ENCODE measurements at places on chromosomes 4 and X.

DNA sequence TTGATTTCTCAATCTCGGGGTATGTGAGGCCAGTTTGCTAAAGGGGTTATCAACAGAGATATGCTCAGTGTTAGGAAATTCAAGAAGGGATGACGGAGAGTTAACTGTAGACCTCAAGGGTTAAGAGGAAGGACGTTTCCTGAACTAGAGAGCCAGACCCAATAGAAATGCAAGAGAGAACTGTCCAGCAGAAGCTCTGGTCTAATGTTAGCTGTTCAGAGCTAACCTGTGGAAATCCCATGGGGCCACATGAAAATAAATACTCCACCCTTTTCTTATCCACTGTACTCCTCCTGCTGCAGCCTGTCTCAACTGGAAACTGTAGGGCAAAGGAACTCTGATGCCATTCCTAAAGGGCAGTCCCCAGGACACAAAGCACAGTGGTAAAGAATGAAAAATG lies 274.3 kb downstream of the DMD start:
- DNase-seq, result no peak

DNA sequence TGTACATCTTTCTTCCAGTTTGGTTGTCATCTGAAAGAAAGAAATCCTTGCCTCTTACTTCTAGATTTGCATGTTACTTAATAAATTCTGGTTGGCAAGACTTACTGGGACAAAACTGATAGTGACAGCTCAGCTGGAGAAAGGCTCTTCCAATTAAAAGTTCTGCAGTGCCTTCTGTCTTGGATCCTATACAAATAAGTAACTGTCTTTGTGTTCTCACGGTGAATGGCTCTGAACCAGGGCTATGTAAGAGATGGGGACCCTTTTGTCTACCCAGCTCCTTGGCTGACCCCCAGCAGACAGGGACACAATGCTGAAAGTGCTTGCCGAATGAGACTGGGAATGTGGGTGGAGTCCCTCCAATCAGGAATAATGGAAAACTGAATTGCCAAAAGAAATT lies 89.5 kb downstream of the AASDH start:
- DNase-seq, result no peak

GRCh38 chr4:153488006-153488891 lies 22.1 kb downstream of the TMEM131L start:
- peak; percentile 50 for DNase-seq

DNA sequence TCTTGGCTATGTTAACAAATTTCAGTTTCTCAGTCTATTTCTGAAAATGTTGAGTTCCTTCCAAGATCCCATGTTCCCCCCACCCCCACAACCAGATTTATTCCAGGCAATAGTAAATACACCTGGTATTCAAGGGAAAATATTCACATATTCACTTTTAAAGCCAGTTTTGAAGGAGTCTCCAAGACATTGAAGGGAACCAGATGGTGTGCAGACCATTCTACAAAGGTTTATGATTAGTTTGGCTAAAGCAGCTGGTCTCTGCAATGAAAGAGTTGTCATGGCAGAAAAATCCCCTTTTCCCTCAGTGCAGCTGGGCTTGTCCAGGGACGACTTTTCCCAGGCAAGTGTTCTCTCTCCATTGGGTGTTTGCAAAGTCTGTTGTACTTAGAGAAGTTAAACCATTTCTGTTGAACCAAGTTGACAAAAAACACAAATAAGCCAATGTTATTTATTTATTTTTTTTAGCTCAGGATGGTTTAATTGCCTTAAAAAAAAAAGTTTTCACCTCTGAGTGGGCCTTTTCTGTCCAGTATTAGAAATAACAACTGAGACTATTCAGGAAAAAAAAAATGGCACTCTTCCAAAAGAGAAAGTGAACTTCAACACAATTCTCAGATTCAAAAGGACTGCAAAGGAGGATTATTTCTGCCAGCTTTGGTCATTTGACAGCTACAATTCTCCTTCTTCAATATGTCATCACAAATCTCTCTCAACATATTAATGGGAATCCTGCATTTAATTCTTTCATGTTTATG lies 410.6 kb downstream of the IL1RAPL1 start:
- peak; percentile 23 for DNase-seq

- no peak for DNase-seq
These were observed 148.2 kb downstream of the LDB2 start for GRCh38 chr4:16750216-16750615.

- DNase-seq, result no peak
These were observed 98.8 kb upstream of the DHX15 start for GRCh38 chr4:24683116-24683515.

- no peak for DNase-seq
These were observed 75.3 kb upstream of the TRPC3 start for GRCh38 chr4:122027203-122027602.

- DNase-seq, result peak; percentile 75
These were observed 11.1 kb upstream of the TMEM156 start for GRCh38 chr4:39043058-39043860.

DNA sequence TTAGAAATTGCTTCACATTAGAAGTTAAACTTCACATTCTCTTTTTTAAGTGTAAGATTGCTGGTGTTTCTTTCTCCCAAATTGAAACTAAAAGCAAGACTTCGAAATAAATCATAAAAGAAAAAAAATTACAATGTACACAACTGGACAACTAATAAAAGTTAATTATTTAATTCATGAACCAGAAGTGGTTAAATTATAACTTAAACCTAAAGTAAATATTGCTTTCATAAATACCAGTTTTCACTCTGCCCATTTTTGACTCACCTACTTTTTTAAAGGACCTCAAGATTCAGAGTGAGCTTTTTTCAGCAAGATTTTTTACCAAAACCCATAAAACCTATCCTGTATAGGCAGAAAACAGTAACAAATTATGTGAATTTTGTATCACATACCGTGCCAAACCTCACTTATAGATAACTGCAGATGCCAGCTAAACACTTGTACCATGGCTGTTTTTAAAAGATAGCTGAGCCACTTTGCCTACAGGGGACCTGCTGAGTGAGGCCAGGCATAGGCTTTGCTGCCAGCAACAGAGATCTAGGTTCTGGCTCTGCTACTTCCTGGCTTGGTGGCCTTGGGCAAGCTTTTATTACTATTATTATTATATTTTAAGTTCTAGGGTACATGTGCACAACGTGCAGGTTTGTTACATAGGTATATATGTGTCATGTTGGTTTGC lies 259.8 kb downstream of the NR3C2 start:
- no peak for DNase-seq

GRCh38 chr4:20618731-20619130 lies 81.5 kb upstream of the PACRGL start:
- DNase-seq, result no peak

DNA sequence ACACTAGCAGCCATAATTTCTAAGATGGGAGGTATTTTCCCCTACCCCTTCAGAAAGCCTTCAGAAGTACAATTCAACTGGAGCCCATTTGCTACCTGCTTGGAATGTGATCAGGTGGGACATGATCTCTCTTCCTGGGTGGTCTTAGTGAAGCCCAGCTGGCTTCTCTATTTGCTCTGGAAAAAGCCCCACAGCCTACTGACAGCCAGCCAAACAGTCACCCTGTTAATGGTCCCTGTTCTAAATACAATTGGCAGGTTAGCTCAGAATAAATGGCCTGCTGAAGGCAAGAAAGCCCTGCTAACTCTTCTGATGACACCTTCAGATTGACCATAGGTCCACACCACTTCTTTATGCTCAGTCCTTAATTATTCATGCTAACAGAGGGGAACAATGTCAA lies 39.9 kb downstream of the HS6ST2 start:
- DNase-seq, result no peak

- DNase-seq, result peak; percentile 10
These were observed 473.8 kb downstream of the SPRY1 start for GRCh38 chr4:123870216-123870876.

GRCh38 chr4:41072021-41072777 lies 142.1 kb downstream of the APBB2 start:
- no peak for DNase-seq

DNA sequence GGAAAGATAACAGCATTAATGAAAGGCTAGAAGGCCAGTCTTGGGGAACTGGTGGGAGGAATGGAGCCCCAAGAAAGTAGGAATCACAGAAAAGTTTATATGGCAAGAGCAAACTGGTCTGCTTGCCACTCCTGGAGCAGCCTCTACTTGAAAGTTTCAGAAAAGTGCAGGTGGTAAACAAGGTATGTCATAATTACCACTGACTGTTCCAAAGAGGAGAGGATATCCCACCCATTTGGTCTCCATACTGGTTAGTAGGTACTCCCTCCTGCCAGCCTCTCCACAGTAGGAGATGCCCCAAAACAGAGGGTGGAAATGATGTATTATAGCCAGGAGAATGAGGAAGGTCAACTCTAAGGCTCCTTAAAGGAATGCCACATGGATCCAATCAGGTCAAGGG lies 145.1 kb downstream of the INPP4B start:
- no peak for DNase-seq

DNA sequence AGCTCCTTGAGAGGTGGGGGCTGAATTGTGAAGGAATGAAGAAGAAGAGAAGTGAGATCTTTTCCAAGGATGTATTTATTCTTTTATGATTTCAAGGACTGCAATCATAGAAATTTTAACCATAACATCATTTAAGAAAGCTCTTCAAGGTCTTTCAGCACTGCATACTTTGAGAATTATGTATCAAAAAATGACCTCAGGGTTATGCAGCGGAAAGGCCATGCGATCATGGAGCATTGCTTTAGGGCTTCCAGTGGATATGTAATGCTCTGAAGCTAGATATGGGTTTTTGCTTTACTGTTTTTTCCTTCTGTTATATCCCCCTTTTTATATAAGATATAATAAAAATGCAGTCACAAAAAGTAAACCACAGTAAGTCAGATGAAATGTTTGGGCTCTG lies 38.7 kb downstream of the SGMS2 start:
- DNase-seq, result peak; percentile 55

DNA sequence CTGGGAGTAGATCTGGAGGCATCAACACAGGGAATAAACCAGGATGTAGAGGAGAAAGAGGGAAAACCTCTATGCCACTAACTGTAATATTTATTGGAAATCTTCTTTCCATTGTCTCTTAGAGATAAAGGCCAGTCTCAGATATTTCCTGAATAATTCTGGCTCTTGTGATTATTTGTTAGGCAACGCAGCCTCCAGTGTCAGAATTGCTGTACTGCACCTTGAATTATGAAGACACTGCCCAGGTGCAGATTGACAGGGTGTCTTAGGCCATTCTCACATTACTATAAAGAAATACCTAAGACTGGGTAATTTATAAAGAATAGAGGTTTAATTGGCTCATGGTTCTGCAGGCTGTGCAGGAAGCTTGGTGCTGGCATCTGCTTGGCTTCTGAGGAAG lies 100.7 kb upstream of the ZDHHC15 start:
- peak; percentile 1 for DNase-seq

- peak; percentile 53 for DNase-seq
These were observed 507 bp downstream of the LIN54 start for GRCh38 chr4:83010111-83010521.

DNA sequence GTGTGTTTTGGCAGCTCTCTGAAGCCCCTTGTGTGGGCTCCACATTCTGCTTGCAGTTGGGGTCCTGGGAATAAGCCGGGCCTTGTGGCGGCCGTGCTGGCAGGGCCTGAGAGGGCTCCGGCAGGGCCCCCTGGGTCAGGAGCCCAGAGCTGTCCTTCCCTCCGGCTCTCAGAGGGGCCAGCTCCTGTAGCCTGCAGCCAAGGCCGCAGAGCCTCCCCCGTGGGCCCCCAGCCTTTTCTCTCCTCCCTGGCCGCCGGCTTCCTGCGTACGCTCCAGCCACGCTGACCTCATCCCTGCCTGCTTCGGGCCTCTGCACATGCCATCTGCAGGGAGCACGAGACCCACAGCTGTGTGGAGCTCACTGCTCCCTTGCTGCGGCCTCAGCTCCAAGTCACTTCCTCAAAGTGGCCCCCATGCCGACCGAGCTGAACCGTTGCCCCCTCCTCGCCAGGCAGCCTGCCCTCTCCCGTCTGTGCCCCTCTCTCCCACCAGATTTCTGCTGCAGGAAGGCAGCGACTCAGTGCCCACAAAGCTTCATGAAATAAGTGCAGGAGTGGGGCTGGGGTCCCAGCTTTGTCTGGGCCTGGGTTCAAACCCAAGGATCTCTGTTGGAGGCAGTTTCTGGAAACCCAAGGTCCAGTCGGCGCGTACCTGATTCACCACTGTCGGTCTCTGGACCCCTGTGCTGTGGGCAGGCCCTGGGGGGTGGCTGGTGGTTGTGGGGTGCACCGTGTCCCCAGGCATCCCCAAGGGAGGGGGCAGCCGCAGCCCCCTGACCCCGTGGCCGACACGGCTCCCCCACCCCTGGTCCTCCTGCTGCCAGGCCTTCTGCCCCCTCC lies 57.1 kb upstream of the NKX1-1 start:
- DNase-seq, result peak; percentile 69

GRCh38 chr4:87007528-87008446 lies 73.0 kb downstream of the AFF1 start:
- peak; percentile 71 for DNase-seq

DNA sequence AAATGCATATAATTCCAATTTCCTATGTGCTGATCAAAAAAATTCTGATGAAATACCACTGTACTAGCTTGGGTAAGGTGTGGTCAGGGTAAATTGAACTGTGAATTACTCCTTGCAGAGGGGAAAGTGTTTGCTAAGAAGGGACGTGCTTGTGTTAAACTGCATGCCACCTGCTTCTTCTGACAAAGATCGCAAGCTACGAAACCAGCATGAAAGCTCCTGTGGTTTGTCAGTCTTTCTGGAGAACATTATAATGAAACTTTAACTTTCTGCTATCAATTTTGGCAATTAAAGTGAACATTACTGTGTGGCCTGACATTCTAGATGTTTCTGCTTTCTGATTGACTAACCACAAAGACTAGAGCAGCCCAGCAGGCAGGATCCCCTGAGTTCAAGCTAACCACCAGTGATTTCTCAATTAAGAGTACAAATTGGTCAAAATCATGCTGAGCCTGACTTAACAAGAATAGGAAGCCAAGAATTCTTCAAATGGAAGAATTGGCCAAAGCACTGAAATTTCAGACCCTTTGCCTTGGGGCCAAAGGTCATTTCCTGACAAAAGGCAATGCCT lies 239.0 kb downstream of the SLITRK2 start:
- no peak for DNase-seq

- DNase-seq, result no peak
These were observed 150.0 kb downstream of the PDE5A start for GRCh38 chr4:119478446-119479179.

- peak; percentile 23 for DNase-seq
These were observed 1969.3 kb downstream of the PCDH7 start for GRCh38 chr4:32689518-32689917.

- DNase-seq, result peak; percentile 2
These were observed 197.8 kb upstream of the AGTR2 start for GRCh38 chrX:115972717-115973116.

DNA sequence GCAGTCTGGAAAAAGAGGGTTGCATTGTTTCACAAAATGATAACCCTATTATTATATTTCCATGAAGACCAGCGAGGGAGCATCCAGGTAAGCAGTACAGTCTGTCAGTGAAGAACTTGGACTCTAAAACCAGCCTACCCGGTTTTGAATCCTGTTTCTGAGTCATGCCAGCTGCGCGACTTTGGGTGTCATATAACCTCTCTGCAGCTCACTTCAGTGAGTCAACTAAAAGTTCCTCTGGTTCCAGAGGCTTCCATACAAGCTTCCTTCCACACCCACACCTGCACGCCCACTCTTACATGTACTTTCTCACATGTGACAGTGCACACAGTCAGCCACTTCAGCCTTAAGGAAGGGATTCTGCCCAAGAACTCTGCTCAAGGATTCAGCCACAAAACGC lies 49.8 kb upstream of the PRPS2 start:
- DNase-seq, result no peak
